ENCODE measurements at places on chromosomes 6 and 20.
A peak's percentile ranks its signal among the peaks of the same experiment; 100 is the strongest.

GRCh38 chr6:45653117-45653883 lies 275.6 kb upstream of the SUPT3H start:
- no peak for DNase-seq

DNA sequence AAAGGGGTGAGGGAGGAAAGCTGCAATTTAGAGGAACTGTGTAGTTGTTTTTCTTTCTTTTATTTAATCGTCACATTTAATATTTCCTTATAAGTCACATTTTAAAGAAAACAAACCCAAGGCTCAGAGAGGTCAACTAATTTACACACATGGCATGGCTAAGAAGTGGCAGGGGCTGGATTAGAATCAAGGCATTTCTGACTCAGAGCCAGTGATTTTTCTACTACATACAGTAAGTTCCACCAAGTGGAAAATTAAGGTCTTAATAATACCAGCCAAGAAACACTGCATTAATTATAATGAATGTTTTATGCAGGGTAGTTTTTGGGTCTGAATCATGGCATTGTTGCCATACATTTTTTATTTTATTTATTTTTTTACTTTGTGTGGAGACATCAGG lies 607.7 kb upstream of the CITED2 start:
- no peak for DNase-seq

DNA sequence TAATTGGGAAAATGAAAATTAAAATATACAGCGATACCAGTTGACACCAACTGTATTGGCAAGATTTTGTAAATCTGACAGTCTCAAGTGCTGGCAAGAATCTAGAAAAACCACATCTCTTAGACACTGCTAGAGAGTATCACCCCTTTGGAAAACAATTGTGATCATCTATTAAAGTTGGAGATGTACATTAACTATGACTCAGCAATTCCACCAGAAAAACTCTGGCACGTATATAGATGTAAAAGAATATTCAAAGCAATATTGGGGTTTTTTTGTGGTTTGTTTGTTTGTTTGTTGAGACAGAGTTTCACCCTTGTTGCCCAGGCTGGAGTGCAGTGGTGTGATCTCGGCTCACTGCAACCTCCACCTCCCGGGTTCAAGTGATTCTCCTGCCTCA lies 142.9 kb downstream of the HACE1 start:
- DNase-seq: no peak

DNA sequence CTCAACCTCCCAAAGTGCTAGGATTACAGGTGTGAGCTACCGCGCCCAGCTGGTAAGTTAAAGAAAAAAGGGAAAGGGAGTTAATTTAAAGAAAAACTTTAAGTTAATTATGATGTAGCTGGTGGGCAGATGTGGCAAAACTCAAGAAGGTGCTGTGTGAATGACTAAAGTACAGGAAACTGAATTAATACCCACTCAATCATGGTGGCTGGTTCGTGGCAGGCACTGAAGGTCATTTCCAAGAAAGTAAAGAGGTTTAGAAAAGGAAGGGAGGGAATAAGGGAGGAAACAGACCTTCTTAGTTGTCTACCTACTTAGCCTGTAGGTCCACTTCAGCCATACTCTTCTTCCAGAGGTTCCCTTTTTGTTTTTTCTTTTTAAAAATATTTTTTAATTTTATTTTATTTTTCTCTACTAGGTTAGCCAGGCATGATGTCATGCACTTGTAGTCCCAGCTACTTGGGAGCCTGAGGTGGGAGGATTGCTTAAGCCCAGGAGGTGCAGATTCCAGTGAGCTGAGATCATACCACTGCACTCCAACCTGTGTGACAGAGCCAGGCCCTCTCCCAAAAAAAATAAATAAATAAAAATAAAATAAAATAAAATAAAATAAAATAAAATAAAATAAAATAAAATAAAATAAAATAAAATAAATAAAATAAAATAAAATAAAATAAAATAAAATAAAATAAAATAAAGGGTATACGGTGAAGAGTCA lies 11.9 kb upstream of the TGM3 start:
- no peak for DNase-seq

DNA sequence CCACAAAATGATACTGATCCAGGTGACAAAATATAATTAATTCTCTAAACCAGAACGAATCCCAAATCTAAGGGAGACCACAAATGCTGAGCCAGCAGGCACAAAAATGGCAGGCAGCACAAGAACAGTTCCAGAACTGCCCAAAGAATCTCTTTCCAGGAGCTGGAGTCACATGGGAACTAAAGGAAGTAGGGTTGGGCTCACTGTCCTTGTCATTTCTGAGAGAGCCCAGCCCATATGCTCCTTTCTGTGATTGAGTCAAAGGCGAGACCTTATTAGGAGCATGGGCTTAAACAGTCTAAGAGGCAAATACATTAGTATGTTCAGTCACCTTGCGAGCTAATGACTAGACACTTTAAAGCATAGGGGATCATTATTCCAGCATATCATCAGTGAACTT lies 327.6 kb upstream of the ARID1B start:
- no peak for DNase-seq

- no peak for DNase-seq
Measured at GRCh38 chr6:90154755-90155470, 141.7 kb downstream of the BACH2 start.

GRCh38 chr6:107396211-107396610 lies 63.2 kb downstream of the PDSS2 start:
- no peak for DNase-seq

DNA sequence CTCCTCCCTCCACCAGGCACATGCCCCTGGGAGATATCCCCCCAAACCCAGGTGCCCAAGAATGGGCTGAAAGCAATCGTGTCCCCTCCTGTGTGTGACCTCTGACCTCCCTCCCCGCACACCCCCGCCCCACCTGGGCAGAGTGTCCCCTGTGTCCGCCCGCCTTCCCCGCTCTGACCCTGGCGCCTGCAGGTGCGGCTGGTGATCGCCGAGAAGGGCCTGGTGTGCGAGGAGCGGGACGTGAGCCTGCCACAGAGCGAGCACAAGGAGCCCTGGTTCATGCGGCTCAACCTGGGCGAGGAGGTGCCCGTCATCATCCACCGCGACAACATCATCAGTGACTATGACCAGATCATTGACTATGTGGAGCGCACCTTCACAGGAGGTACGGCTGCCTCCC lies 9.9 kb downstream of the GDAP1L1 start:
- no peak for DNase-seq

DNA sequence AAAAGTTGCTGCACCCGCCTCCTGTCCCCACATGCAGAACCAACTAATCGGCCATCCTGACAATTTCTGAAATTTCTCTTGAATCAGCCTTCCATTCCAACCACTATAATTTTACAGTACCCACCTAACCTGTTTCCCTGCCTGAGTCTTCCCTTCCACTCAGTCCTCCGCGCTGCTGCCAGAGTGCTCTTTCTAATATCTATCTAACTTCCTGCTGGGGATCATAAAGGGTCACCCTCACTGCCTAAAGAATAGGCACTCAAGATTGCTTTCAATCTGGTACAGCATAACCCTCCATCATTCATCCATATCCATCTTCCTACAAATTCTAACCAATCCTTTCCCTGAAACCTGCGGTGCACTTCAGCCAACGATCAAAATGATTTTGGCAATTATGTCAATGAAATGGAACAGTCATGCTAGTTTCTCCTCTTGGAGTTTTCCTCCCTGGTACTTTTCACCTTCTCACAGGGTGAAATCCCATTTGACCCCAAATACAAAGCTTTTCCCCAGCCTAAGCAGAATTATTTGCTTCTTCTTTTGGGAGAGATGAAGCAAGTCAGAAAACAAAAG lies 117.5 kb upstream of the BEND6 start:
- DNase-seq: no peak

DNA sequence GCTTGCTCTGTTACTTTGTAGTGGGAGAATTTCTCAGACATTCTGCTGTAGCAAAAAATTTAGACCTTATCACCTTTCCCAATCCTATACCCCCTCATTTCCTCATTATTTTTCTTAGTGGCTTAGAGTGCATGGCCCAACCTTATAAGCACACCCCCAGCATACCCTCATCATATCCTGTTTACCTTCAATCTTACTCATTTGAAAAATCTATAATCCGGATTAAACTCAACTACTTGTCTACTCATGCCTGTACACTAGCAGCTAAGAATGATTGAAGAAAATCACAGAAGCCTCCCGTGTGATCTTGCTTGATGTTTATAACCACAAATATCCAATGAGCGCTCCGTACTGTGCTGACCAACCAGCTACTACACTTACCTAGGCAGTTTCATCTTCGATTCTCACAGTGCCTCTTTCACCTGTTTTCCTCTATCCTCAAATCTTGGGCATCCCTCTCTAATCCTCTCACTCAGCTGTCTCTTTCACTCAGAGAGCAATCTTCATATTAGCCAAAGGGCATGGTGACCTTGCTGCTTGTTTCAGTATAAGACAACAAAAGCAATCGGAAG lies 36.6 kb downstream of the AIG1 start:
- no peak for DNase-seq

DNA sequence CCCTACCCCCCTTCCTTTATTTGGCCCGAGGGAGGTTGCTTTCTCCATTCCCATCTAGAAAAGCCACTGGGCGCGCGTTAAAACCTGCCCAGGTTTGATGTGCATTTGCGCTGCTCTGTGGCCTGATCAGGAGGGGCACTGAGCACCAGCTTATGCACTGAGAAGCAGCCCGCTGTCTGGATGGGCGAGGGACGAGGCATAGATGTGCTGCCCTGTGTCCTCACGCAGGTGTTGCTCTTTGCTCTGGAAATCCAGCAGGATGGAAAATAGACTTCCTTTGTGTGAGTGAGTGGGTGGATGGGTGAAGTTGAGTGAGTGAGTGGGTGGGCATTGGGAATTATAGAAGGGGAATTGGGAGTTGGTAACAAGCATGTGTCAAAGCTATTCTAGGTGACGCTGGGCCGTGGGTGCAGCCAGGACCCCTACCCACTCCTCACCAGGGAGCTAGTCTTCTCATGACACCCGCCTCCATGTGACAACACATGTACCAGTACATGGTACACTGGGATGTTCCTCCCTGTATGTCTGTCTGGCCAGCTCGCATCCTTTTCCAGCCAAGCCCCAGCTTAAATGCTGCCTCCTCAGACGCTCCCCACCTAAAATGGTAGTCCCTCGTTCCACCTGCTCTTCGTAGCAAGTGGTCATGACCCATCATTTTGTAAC lies 162.6 kb downstream of the DTNBP1 start:
- DNase-seq: no peak

DNA sequence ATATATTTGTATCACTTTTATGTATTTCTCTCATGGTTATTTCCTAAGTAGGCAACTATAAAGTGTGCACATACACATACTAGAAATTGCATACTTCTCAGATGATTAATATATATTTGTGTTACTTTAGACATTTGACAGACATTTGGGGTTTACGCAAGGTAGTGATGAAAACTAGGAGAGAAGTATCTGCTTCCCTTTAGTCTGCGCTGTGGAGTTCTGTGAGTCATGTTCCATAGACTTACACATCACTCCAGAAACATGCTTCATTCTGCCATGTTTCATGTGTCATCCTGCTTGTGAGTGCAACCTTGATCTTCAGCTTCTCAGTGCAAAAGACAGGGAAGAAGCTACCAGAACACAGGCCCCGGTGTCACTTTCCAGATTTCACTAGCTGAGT lies 200.7 kb upstream of the BMP2 start:
- DNase-seq: no peak

GRCh38 chr20:21526776-21527175 lies 12.9 kb upstream of the NKX2-2 start:
- no peak for DNase-seq

DNA sequence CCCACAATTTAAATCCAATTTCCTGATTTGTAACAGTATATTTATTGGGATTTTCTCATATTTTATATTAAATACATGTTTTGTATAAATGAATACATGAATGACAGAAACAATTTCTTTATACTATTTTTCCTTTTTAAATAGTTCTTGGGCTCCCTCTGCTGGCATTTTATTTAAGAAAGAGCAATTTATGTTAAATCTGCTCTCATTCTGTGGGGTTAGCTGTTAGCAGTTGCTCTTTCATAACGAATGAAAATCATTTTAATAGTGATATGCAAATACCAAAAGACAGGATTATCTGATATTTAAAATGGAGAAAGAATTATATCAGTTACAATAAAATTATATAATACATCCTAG lies 118.3 kb downstream of the RALGAPA2 start:
- DNase-seq: no peak

GRCh38 chr6:166544296-166544605 lies 42.2 kb downstream of the RAMACL start:
- no peak for DNase-seq

GRCh38 chr6:134835993-134836392 lies 113.9 kb downstream of the ALDH8A1 start:
- DNase-seq: no peak

- no peak for DNase-seq
Measured at GRCh38 chr6:111714416-111715270, 109.0 kb upstream of the TRAF3IP2 start.

DNA sequence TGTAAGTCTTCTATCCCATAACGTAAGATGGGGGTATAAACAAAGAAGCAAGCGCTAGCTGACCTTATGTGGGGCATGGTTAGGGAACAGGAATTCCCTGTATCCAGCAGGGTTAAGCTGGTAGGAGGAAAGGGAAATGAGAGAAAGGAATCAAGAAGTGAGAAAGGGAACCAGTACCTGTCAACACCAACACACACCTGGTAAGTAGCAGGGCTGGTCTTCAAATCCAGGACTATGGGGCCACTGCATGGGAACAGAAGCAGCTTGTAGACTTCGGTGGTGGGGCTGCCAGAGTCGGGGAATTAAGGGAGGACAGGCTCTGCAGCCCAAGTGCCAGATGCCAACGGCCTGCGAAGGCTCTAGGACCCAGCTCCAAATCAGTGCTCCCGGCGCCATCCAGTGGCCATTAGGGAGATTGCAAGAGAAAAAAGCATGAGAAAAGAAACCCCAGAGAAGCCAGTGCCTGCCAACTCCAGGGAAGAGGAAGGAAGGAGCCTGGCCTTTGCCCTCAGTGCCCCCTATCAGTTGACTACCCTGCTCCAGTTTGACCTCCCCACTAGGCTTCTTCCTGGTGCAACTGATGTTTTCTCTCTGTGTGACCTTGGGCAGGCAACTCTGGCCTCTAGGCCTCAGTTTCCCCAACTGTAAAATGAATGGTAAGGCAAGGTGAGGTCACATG lies 15.8 kb upstream of the RBPJL start:
- DNase-seq: peak; percentile 31

- no peak for DNase-seq
Measured at GRCh38 chr20:37914672-37915433, 11.9 kb downstream of the VSTM2L start.

- no peak for DNase-seq
Measured at GRCh38 chr6:76774781-76775384, 688.4 kb downstream of the HTR1B start.

Data from thoracic aorta (tissue), 2 donors.